CD4-positive, CD25-positive, alpha-beta regulatory T cell (primary cell): ENCODE measurements at places on chromosomes 7 and 10. TPM values are rescaled to one million over a fixed set of nuclear protein-coding genes. Genes with fewer than 3 reads are reported as not detected.

CCDC172 gene
- not detected for total RNA-seq

DNA sequence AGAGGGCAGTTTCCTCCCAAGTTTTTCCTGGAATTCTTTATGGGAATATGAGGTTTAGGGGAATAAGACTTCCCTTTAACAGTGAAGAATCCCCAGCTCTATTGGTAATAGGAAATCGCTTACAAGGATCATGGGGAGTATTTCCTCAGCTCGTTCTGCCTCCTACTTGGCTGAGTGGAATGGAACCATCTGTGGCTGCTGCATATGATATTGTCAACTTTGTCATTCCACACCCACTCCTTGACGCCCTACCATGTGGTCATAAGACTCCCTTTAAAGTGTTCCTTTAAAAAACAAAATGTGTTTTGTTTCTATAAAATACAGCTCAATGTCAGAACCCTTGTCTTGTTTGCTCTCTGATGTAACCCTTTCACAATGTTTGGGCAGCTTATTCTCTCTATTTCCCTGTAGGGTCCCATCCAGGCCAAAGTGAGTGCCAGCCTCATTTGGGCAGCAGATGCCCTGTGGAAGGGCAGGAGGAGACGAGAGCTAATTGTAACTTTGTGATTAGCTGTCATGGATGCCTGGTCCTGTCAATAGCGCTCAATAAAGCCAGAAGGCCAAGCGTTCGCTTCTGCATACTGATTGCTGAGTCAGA is 33.8 kb upstream of the ATRNL1 start:
- peaks cover 2% of the 10 kb centered on the region for H3K27me3 ChIP-seq
- no peaks in the 10 kb centered on the region for H3K36me3 ChIP-seq
- no peaks in the 10 kb centered on the region for H3K4me1 ChIP-seq
- DNase-seq = no peak

GRCh38 chr7:37577412-37577811 is 106.2 kb upstream of the GPR141 start:
- no peak overlapping the region for H3K4me3 ChIP-seq
- no peaks in the 10 kb centered on the region for H3K27me3 ChIP-seq
- H3K4me1 ChIP-seq = no peaks in the 10 kb centered on the region
- H3K36me3 ChIP-seq = no peaks in the 10 kb centered on the region
- no peak overlapping the region for H3K27ac ChIP-seq

- no peaks in the 10 kb centered on the region for H3K4me1 ChIP-seq
- no peaks in the 10 kb centered on the region for H3K36me3 ChIP-seq
- H3K27me3 ChIP-seq = peaks cover 5% of the 10 kb centered on the region
- no peak overlapping the region for H3K27ac ChIP-seq
- no peak overlapping the region for H3K4me3 ChIP-seq
Measured at GRCh38 chr7:138913783-138914182, 67.4 kb downstream of the KIAA1549 start.

GRCh38 chr10:64007157-64007556 is 486.0 kb downstream of the REEP3 start:
- H3K36me3 ChIP-seq = no peaks in the 10 kb centered on the region
- DNase-seq = no peak
- H3K4me3 ChIP-seq = no peak overlapping the region
- no peaks in the 10 kb centered on the region for H3K4me1 ChIP-seq

FOXP2 gene
- total RNA-seq = not detected

DNA sequence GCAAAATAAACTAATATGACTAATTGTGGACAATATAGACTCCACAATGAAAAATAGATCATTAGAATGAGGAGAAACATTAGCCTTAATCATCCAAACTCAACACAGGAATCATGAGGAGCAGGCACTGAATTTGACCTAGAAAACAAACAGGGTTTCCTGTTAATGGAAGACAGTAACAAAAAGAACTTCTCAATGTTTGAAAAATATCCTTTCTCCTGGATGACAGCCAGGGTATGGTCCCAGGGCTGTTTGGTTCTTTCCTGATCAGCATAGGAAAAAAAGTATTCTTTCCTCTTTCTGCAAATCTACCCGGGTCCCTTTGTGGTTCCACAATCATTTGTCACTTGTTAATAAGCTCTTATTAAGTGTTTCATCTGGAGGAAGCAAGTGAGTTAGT is 145.3 kb upstream of the SVIL start:
- H3K36me3 ChIP-seq = no peaks in the 10 kb centered on the region
- no peaks in the 10 kb centered on the region for H3K27me3 ChIP-seq
- no peak overlapping the region for H3K27ac ChIP-seq
- no peak overlapping the region for H3K4me3 ChIP-seq

LRIT1 gene
- not detected for total RNA-seq

GRCh38 chr7:134943785-134944400 is 42.4 kb upstream of the AGBL3 start:
- no peak overlapping the region for H3K27ac ChIP-seq
- no peaks in the 10 kb centered on the region for H3K36me3 ChIP-seq
- peaks cover 4% of the 10 kb centered on the region for H3K27me3 ChIP-seq
- DNase-seq = no peak

- DNase-seq = peak; percentile 24
- H3K27ac ChIP-seq = no peak overlapping the region
- peaks cover 6% of the 10 kb centered on the region for H3K4me1 ChIP-seq
- H3K4me3 ChIP-seq = no peak overlapping the region
- peaks cover 3% of the 10 kb centered on the region for H3K27me3 ChIP-seq
Measured at GRCh38 chr10:84267503-84268126, 22.8 kb downstream of the RGR start.

- no peaks in the 10 kb centered on the region for H3K27me3 ChIP-seq
- peak; percentile 44 for DNase-seq
- peak within 1 kb of the TSS; percentile 100 for H3K4me3 ChIP-seq
- H3K27ac ChIP-seq = peak within 1 kb of the TSS; percentile 96
- H3K4me1 ChIP-seq = peaks cover 26% of the 10 kb centered on the region
- peaks cover 4% of the 10 kb centered on the region for H3K36me3 ChIP-seq
Measured at GRCh38 chr7:50304129-50304910, at the start of gene IKZF1. Gene IKZF1 (plus strand): TSS chr7:50304716. CDS start chr7:50319062, 14,346 bp downstream.

DNA sequence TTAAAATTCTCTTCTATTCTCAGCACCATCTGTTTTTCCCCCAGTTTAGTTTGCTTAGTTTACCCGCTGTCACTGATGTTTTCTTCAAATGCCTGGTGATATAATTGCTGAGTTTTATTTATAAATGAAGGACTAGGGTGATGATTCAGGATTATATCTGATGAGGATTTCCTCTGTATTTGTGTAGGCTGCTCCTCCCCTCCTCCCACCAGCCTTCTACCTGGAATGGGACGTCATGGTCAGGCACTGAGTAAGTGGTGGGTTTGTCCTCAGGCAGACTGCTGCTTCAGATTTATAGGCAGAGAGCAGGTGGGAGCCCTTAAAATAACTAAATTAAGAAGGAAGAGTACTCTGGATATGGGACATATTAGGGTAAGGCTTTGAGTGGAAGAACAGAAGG is 35.8 kb downstream of the PALS2 start:
- H3K36me3 ChIP-seq = no peaks in the 10 kb centered on the region
- no peak for DNase-seq
- no peaks in the 10 kb centered on the region for H3K27me3 ChIP-seq
- no peak overlapping the region for H3K27ac ChIP-seq

SPDYE11 gene
- total RNA-seq = not detected

DNA sequence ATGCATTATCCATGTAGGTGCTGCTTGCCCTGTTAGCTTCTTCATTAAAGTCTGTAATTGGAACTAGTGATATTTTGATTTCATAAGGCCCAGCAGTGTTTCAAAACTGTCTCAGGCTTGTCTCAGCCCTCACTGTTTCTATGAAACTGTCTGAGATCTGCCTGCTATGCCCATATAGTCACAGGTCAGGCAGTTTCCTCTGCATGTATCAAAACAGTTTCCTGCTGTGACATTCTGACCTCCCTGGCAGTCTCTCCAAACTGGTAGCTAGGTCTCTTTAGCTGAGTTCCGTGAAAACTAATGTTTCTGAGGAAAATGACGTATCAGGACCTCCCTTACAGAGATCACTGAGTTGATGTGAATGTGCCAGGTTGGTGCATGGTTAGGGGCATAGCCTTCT is 18.9 kb upstream of the SEMA3D start:
- no peak overlapping the region for H3K27ac ChIP-seq
- H3K36me3 ChIP-seq = no peaks in the 10 kb centered on the region
- no peaks in the 10 kb centered on the region for H3K4me1 ChIP-seq
- no peak overlapping the region for H3K4me3 ChIP-seq
